Karpas-422 (cell line): ENCODE measurements at places on chromosomes 16 and 17.

GRCh38 chr16:89410794-89411309 is 79.5 kb downstream of the ANKRD11 start:
- no peak for DNase-seq

- DNase-seq, result no peak
These were observed 158.1 kb downstream of the ZNF423 start for GRCh38 chr16:49697631-49698452.

DNA sequence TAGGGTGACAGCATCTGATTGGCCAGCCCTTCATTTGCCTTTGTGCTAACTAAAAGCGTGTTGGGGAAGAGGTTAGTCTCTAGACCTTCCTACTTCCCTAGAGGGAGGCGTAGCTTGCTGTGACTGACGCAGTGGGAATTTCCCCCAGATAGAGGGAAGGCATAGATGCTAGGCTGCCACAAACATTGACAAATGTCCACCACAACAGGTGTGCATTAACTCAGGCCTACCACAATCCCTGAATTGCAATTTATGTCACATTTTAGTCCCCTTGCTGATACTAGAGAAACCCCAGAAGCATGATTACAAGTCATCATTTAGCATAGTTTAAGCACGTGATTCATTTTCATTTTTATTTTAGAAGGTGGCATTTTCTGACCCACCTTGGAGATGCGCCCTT is 76.3 kb upstream of the WSB1 start:
- no peak for DNase-seq

DNA sequence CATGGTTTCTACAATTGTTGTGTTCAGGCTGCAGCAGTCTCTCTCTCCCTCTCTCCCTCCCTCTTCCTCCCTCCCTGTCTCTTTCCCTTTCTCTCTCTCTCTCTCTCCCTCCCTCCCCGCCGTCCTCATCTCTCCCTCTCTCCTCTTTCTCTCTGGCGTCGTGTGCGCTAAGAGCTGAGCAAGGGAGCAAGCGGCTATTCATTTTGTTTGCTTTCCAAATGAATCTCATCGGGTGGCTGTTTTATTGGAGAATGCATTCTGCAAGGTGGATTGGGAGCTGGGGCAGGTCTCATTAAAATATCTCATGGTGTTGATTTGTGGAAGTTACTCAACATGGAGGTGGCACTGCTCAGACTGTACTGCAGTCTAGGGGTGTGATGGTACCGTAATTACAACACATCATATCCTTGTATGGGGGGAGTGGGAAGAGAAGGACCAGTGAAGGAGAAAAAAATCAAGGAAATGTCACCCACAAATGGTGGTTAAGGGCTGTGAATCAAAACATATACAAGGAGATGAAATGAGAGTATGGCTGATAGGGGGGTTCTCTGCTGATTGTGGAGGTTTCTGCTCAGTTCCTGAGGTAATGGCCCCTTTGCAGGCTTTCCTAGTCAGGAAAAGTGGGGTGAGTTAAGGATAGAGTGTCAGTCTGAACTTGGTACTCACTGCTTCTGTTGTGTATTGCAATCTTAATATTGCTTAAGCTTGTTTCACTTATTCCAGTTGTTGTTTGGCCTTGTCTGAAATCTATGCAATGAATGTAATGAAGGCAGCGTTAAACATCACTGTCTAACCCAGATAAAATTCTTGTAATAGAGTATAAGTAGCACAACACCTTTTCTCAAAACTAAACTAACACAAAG is 2.7 kb downstream of the MSL1 start:
- no peak for DNase-seq

GRCh38 chr16:87877942-87878507 is 8.7 kb upstream of the SLC7A5 start:
- peak; percentile 82 for DNase-seq

GRCh38 chr16:67964477-67965131 is 3.8 kb downstream of the SLC12A4 start:
- DNase-seq, result no peak

GRCh38 chr16:89958068-89958467 is 9.5 kb downstream of the DEF8 start:
- DNase-seq, result peak; percentile 82

DNA sequence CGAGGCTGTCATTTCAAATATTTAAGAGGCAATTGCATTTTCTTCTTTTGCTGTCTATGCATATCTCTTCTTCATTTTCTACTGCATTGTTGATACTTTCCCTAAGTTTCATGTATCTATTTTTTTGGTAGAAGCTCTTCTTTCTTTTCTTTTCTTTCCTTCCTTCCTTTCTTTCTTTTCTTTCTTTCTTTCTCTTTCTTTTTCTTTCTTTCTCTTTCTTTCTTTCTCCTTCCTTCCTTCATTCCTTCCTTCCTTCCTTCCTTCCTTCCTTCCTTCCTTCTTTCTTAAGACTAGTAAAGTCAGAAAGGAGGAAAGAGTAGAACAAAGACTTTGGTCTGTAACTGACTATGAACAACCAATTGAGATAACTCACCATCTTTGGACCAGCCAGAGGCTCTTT is 33.9 kb downstream of the MRC2 start:
- DNase-seq, result no peak

GRCh38 chr17:51362811-51363585 is 102.7 kb downstream of the UTP18 start:
- no peak for DNase-seq

- peak; percentile 75 for DNase-seq
These were observed at the start of gene ADAP2 for GRCh38 chr17:30921544-30922196. Gene ADAP2 (plus strand): TSS chr17:30921945. CDS start chr17:30922015, 70 bp downstream.

DNA sequence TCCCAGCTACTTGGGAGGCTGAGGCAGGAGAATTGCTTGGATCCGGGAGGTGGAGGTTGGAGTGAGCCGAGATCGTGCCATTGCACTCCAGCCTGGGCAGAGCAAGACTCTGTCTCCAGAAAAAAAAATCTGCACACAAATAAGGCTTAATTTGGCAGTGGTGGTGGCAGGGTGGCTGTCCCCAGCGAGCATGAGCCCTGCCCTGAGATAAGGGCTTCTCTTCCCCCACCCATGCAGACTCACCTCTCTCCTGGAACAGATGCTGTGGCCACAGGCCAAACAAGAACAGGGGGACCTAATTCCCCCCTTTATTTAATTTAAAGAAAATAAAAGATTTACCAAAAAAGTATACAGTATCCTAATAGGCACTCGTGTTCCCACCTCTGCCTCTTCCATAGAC is 157.2 kb downstream of the RAB11FIP4 start:
- peak; percentile 53 for DNase-seq

DNA sequence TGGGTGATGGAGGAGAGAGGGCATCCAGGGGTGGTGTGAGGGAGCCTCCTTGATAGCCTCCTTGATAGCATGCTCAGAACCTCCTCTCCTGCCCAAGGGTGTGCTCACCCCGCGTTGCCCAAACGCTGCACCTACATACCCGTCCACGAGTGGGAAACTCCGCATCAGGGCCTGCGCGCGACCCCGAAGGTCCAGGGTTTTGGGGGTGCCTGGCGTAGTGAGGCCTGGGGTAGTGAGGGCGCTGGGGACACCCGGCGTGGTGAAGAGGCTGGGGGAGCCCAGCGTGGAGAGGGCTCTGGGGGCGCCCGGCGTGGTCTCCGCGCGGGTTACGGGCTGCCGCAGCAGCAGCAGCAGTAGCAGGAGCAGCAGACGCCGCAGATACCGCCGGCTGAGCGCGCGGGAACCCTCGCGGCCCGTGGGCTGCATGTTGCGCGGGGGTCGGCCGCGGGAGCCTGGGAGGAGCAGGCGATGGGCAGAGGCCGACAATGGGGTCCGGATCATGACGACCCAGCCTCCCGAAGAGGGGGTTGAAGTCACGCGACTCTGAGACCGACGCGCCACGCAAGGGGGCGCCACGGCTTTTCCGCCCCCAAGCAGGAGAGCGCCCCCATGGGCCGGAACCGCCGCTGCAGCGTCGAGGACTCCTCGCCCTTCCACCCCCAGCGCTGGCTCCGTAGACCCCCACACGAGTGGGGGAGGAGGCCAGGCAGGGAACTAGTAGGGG is at the start of gene DPEP3:
TSS of gene DPEP3 (minus strand) at position 545 of the 724 bp plus-strand sequence. CDS start at position 426, 119 bp downstream.
- DNase-seq, result no peak

- DNase-seq, result no peak
These were observed 24.9 kb upstream of the CBX4 start for GRCh38 chr17:79864147-79864546.

DNA sequence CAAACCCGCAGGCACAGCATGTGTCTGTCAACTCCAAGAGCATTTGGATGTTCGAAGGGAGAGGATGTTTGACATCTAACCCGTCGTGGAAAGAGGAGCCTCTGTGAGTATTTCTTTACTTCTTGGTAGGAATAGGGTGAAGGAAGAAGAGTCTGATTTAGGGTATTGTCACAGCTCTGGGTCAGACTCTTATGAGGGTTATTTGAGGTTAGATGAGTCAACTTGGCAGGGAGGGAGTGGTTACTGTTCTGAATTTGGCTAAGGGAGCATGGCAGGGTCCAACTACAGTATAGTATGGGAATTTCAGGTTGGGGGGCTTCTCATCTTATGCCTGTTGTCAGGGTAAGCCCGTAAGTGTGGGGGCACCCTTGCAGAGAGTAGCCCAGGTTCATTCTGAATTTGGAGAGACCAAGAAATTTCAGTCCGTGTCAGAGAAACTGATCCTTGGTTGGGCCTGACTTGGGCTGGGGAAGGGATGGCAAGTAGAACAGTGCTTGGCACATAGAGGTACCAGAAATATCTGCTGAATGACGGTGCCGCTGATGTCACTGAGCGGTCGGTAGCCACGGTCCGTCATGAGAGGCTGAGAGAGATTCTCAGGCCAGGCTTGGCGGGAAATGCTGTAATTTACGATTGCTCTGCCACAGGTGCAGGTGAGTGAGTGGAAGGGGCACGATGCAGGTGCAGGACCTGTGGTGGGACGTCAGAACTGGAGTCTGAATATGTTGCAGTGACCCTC is 43.2 kb downstream of the MYH3 start:
- no peak for DNase-seq

GRCh38 chr17:47603830-47604597 is 45.7 kb upstream of the KPNB1 start:
- DNase-seq, result peak; percentile 31

- DNase-seq, result no peak
These were observed 45.4 kb upstream of the HSBP1 start for GRCh38 chr16:83762141-83762991.

GRCh38 chr17:27475070-27475673 is 18.9 kb downstream of the KSR1 start:
- DNase-seq, result no peak

DNA sequence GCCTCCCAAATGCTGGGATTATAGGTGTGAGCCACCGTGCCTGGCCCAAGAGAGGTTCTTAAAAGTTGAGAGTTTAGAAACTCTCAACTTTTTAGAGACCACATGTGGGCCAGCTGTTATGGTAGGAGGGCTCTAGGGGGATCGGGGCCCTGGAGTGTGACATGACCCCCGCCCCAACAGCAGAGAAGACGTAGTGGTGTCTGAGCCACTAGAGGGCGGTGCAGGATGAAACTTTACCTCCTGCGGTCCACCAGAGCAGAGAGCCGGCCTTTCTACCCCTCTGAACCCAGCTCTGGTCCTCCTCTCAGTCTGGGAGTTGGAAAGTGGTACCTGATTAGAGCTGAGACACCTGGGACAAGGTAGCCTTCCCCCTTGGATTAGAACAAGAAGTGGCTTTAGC is 7.4 kb downstream of the CDK5RAP3 start:
- peak; percentile 85 for DNase-seq

GRCh38 chr17:72338847-72339790 is 218.3 kb downstream of the SOX9 start:
- no peak for DNase-seq

DNA sequence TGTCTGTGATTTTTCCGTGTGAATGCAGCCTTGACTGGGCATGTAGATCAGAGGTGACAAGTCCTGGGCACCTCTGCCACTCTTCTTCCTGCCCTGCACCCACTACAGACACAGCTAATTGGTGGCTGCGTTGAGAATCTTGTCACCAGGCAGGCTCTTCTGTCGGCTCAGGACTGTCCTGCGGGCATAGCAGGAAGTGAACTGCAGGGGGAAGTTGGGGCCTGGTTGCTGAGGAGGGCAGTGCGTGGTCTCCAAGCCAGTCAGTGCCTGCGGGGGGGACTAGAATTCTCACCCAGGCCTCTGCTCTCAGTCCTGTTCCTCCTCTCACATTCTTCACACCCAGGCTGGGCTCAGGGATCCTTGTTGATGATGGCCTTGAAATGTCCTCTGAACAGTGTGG is 50.5 kb downstream of the JPH3 start:
- no peak for DNase-seq

DNA sequence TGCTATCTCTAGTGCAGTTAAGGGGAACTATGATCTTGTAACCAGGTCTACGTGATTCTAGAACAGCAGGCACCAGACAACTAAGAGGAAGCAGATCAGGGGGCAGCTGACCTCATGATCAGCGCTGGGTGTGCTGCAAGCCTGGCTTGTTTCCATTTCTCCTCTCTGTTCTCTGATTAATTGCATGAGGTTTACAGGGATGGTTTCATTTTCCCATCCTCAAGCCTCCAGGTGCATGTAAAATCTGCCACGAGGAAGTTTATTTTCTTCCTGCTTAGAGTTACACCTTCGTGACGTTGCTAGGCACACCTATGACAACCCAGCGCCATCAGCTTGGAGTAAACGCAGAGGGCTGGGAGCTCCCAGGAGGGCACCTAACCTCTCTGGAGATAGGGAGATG is 4.3 kb upstream of the NUPR1 start:
- DNase-seq, result peak; percentile 55

GRCh38 chr17:40564883-40565768 is at the start of gene CCR7:
Gene CCR7 (minus strand): TSS chr17:40565472. CDS start chr17:40565409, 63 bp downstream.
- DNase-seq, result no peak

DNA sequence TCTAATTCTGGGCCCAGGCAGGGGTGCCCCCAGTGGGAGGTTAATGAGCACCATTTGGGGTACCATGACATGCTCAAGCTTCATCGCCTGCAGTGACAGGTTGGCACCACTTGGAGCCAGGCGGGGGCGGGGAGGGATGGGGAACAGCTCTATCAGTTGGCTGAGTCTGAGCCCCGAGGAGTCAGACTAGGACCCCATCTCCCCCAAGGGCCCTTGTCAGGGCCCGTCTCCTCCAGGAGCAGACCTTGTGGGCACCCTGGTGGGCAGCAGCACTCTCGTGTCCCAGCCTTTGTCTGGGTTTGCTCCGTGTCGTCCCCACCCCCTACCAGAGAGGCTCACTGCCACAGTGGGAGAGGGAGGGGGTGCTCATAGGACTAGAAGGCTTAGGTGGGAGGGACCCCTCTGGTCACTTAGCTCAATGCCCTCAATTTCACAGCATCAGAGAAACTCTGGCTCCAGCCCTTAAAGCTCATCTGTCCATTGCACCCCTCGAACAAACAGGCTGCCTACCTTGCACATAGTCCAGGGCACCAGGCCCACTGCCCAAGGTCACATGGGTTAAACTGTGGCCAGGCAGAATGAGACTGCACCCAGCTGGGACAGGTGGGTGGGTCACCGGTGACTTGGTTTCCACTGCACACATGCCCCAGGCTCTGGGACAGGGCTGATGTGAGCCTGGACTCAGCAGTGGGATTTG is 4.1 kb downstream of the PPP1R9B start:
- DNase-seq, result peak; percentile 68

GRCh38 chr17:72305472-72305871 is 184.7 kb downstream of the SOX9 start:
- DNase-seq, result no peak

DNA sequence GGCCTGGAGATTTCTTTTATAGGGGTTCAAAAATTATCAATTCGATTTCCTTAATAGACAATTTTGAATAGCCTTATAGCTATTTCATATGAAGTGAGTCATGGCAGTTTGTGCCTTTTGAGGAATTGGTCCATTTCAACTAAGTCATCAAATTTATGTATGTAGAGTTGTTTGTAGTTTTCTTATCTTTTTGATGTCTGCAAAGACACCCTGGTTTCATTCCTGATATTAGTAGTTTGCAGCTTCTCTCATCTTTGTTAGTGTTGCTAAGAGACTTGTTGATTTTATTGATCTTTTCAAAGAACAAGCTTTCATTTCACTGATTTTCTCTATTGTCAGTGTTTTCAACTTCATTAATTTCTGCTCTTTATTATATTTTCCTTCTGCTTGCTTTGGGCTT is 44.2 kb downstream of the N4BP1 start:
- no peak for DNase-seq
